ENCODE measurements at places on chromosomes 6 and 20.

GRCh38 chr6:104183816-104184435 is 675.8 kb downstream of the HACE1 start:
- DNase-seq = no peak

GRCh38 chr6:17808609-17809008 is 101.9 kb upstream of the NUP153 start:
- DNase-seq = no peak

- DNase-seq = no peak
Observed at GRCh38 chr6:35471836-35472345, 3.7 kb downstream of the RPL10A start.

DNA sequence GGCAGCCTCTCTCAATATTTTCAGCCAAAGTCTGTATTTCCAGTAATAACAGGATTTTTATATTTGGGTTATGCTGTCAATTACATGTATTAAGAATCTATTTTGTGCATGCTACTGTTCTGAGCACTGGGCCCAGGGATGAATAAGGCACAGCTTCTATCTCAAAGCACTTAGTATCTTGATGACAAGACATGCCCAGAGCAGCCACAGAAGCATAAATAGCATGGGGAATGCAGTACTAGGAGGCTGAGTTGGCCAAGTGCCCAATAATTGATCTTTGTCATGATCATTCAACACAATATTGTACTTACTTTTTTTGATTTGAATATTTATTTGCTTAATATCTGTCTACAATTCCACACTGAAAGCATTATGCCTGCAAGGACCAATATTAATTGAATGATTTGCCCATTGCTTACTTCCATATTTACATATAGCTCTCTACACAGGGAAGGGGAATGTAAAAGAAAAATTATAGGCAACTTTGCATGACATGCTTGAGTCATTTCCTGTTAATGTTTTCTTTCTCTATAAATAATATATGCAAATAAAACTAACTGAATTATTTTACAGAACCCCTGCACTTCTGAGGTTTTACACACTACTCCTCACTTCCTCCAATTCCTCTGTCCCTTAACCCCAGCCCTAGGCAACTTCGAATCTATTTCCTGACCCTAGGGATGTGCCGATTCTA is 298.9 kb upstream of the BMP2 start:
- DNase-seq = no peak

DNA sequence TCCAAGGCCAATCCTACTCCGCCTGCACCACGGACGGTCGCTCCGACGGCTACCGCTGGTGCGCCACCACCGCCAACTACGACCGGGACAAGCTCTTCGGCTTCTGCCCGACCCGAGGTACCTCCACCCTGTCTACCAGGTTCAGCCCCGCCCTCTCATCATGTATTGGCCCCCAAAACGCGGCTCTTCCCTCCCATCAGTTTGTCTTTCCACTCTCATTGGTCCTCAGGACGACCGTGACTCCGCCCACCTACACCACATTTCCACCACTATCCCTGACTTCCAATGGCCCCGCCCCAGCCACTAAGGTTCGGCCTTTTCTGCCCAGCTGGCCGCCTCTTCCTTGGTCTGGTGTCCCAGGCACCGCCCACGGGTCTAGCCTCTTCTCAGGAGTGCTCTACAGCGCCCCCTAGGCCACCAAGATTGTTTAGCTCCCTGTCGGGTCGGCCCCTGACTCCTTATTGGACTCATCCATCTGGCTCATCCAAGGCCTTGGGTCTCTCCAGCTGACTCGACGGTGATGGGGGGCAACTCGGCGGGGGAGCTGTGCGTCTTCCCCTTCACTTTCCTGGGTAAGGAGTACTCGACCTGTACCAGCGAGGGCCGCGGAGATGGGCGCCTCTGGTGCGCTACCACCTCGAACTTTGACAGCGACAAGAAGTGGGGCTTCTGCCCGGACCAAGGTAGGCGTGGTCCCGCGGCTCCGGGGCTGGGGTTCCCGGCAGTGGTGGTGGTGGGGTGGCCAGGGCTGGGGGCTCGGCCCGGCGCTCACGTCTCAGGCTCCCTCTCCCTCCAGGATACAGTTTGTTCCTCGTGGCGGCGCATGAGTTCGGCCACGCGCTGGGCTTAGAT is 3.1 kb downstream of the MMP9 start:
- no peak for DNase-seq

GRCh38 chr6:33707771-33708170 is 3.7 kb downstream of the UQCC2 start:
- no peak for DNase-seq

- no peak for DNase-seq
Observed at GRCh38 chr6:26754212-26754611, 94.7 kb upstream of the ZNF322 start.

- no peak for DNase-seq
Observed at GRCh38 chr6:136158387-136158821, 91.7 kb downstream of the MTFR2 start.

- DNase-seq = no peak
Observed at GRCh38 chr20:51569815-51570738, 27.6 kb upstream of the NFATC2 start.

GRCh38 chr20:825710-826421 is 7.6 kb upstream of the FAM110A start:
- DNase-seq = peak; percentile 67

All from stromal cell of bone marrow (primary cell).